CD8-positive, alpha-beta T cell (primary cell): ENCODE measurements at places on chromosomes 2 and 18.

GRCh38 chr18:11994336-11994702, 13.0 kb downstream of the IMPA2 start:
- no peak for DNase-seq

- DNase-seq, result no peak
Observed at GRCh38 chr2:10467401-10467800, 19.3 kb upstream of the ODC1 start.

GRCh38 chr18:52451256-52451655, 111.3 kb downstream of the DCC start:
- DNase-seq, result no peak

DNA sequence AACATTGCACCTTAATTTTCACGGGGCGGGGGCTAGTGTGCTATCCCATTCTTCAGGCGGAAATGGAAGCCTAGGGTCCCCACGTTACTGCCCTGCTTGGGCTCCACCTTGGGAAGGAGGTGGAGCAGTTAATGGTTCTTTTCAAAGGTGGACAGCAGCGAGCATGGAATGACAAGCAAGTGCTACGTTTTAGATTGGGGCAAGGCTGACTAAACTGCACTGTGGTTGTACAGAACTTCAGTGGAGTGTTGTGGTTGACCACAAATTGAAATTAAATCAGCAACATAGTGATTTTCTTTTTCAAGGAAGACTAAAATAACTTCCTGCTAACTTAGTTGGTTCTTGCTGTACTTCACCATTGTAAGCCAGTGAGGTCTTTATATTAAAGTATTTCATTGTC, 47.0 kb downstream of the CHRNA1 start:
- no peak for DNase-seq

- DNase-seq, result no peak
Observed at GRCh38 chr18:49227441-49228165, 232.8 kb downstream of the DYM start.

DNA sequence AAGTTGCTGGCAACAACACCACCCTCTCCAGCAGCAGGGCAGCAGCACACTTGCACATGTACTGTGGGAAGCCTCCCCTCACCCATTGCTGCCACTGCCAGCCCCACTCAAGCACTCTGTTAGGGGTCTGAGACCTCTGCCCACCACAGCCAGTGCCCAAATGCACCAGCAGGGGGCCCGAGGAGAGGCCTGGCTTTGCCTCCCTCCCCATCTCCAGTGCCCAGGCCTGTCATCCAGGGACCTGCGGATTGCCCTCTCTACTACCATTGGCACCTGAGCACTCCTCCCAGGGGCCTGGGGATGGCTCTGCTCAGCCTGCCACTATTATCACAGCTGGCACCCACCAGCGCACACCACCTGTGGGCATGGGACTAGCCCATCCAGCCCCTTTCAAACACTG, 175.7 kb downstream of the PMAIP1 start:
- no peak for DNase-seq

- no peak for DNase-seq
Observed at GRCh38 chr2:134665727-134666506, 52.9 kb downstream of the TMEM163 start.

GRCh38 chr18:5982332-5982731, 87.0 kb upstream of the TMEM200C start:
- no peak for DNase-seq

DNA sequence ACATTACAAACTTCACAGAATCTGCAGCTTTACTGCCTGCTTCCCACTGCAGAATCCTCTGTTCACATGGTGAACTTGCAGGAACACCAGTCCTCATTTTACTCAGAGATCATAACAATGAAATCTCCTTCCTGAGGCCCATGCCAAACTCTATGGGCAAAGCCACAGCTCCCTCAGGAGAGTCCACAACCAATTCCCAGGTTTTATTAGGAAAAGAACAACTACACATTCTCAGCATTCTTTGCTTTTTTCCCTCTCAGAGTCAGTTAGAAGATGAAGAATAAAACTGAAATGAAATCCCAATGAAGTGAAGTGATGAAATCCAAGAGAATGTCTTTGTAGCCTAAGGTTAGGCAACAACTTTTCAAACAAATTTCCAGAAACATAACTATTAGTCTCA, 233.7 kb downstream of the DSEL start:
- no peak for DNase-seq

- no peak for DNase-seq
Observed at GRCh38 chr18:52070291-52070756, 269.7 kb upstream of the DCC start.

DNA sequence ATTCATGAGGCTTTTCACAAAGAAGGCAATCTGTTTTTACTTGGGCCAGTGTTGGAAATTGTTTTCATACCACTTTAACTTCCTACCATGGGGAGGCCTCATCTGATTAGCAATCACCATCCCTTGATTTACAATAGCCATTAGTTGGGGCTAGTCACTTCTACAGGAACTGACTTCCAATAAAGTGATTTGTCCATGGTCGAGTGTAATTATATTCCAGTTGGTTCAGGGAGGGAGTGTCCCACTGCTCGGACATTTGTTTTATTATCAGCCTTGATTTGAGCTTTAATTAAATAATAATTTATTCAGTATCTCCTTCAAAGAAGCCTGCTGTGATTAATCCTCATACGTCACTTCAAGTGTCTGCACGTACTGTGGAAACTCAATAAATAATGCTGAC, 233.9 kb upstream of the CNTNAP5 start:
- no peak for DNase-seq

GRCh38 chr2:12251749-12252148, 465.0 kb upstream of the TRIB2 start:
- DNase-seq, result no peak

DNA sequence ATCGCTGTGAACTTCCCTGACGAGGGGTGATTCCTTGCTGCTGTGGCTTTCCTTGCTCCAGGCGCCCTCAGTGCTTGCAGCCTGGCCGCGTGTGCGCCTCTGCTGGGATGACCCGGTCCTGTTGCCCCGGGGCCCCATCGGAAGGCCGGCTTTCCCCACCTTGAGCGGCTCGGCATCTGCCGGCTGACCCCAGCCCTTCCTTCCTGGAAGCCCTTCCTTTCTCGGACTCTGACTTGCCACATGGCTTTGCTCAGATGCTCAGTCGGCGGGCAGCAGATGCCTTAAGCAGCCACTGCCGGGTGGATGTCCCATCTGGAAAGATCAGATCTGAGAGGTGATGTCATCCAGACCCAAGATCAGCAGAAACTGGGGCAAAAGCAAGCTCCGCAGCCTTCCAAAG, 100.5 kb upstream of the ODC1 start:
- DNase-seq, result no peak

- no peak for DNase-seq
Observed at GRCh38 chr2:60836491-60836890, 44.9 kb upstream of the REL start.

- DNase-seq, result no peak
Observed at GRCh38 chr18:54389143-54389505, 31.4 kb downstream of the C18orf54 start.

DNA sequence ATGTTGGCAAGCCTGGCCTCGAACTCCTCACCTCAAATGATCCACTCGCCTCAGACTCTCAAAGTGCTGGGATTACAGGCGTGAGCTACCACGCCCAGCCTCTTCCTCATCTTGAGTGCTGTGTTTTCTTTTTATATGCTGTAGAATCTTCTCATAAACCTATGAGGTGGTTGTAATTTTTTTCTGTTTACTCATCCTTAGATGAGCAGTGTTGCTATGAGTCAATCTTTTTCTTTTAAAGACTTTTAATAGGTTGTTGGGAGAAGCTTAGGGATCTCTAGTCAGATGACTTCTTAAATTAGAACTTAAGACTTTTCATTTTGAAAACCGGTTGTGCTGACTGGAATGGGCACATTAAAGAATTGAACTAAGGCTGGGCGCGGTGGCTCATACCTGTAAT, 8.7 kb upstream of the AAK1 start:
- DNase-seq, result no peak

DNA sequence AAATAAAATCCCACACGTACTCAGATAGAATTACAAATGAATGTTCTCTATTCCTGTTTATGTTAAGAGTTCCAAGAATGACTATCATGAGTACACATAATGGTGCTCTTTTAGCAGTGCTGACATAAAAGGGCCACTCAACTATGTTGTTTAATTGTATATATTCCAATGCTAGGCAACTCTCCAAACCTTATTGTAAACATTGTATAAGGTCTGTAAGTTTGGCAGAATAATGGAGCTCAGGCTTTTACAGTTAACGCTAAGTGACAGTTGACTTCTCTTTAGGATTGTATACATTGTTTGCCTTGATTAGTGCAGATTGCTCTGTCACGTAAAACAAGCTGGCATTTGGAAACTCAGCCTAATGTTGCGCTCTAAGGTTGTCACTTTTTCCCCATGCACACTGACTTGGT, 20.8 kb downstream of the RBMS1 start:
- no peak for DNase-seq

DNA sequence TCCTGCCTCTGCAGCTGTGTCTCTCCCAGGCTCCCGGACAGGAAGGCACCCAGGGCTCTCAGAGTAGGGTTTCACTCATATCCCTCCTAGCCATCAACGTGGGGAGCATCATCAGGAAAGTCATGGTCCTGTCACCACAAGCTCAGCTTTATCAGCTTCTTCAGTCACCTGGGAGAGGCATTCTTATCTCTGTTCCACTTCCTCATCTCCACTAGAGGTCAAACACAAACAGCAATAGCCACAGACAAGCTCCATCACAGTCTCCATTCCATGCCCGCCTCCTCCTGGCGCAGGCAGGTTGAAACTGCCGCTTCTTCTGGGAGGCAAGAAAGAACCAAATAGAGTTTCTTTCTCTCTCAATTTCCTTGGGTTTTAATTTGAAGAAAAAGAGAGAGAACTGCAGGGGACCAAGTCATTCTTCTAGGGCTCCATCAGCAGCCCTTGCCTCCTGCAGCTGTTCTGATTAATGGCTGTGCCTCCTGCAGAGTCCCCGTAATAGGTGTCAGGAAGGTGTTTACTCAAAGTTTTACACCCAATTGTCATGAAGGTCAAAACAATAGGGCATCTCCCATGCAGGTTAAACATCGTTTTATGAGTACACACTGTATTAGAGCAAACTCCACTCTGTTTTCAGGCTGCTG, 377.9 kb downstream of the TMEM182 start:
- no peak for DNase-seq

GRCh38 chr2:56185582-56186046, 1.8 kb downstream of the CCDC85A start:
- no peak for DNase-seq

- DNase-seq, result no peak
Observed at GRCh38 chr2:10097352-10098148, 17.3 kb upstream of the CYS1 start.

DNA sequence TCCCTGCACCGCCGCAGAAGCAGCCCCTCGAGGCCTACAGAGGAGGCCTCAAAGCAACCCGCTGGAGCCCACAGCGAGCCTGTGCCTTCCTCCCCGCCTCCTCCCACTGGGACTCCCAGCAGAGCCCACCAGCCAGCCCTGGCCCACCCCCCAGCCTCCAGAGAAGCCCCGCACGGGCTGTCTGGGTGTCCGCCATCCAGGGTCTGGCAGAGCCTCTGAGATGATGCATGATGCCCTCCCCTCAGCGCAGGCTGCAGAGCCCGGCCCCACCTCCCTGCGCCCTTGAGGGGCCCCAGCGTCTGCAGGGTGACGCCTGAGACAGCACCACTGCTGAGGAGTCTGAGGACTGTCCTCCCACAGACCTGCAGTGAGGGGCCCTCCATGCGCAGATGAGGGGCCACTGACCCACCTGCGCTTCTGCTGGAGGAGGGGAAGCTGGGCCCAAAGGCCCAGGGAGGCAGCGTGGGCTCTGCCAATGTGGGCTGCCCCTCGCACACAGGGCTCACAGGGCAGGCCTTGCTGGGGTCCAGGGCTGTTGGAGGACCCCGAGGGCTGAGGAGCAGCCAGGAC, 31.2 kb downstream of the GPC1 start:
- no peak for DNase-seq

DNA sequence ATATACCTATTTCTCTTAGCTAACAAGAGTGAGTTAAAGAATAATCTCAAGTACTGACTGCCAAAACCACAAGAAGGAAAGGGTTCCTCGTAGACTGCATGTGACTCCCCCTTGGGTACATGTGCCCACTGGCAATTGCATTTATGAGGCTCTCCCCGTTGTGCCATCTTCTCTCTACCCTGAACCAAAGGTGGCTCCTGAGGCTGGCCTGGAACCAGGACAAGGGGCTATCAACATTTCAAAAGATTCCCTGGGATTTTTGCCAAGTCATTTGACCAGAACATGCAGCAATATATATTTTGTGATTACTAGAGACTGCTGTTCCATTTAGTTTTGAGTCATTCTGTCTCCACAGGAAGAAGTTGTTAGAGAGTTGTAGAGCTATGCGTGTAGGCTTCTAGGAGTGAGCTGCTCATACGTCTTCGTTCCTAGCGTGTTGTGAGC, 45.8 kb downstream of the LAMA3 start:
- no peak for DNase-seq

DNA sequence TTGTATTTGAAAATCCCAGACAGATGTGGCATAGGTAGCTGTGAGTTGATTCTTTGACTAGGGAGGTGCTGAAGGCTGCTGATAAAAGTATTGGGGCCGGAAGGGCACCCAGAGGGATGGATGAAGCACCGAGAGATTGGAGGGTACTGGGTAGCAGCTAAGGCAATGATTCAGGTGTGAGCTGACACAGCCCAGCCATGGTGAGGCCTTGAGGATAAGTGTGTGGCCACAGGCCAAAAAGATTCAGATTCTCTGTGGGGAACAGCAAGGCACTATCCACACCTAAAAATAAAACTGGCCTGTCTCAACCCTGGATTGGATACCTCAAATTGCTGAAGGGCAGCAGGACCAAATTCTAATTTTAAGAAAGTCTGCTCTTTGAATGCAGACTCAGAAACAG, 35.2 kb downstream of the RDH14 start:
- no peak for DNase-seq

DNA sequence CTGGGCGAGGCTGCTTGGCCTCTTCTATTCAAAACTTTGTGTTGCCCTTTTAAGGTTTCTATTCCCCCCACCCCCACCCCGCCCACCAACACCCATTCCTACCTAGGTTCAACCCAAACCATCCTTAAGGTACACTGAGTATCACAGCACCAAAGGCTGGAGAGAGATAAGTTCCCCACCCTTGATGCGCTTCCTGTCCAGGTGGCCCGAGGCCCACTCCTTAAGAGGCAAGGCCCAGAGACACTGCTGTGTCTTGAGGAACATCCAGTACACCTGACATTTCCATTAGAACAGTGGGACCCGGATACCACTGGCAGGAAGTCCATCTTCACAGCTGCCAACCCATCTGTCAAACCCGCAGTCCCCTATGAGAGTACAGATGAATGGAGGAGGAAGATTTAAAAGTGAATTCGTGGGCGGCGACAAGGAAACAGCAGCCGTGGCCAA, 277 bp upstream of the INPP1 start:
- DNase-seq, result no peak

DNA sequence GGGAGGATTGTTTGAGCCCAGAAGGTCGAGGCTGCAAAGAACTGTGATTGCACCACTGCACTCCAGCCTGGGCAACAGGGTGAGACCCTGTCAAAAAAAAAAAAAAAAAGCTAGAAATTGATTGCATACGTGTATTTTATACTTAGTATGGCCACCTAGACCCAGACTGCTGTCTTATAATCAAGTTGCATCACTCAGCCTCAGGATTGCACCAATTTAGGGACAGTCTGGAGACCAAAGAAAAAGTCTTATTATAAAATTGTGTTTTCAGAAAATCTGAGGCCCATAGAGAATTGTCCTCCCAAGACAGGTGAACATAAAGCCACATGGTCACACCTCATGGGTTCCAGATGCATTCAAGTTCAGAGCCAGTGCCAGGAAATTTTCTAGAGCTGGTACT, 17.1 kb upstream of the PLEKHM3 start:
- DNase-seq, result no peak

GRCh38 chr2:163884416-163884815, 148.6 kb upstream of the FIGN start:
- DNase-seq, result no peak
